ENCODE measurements at places on chromosomes 12 and 14.

DNA sequence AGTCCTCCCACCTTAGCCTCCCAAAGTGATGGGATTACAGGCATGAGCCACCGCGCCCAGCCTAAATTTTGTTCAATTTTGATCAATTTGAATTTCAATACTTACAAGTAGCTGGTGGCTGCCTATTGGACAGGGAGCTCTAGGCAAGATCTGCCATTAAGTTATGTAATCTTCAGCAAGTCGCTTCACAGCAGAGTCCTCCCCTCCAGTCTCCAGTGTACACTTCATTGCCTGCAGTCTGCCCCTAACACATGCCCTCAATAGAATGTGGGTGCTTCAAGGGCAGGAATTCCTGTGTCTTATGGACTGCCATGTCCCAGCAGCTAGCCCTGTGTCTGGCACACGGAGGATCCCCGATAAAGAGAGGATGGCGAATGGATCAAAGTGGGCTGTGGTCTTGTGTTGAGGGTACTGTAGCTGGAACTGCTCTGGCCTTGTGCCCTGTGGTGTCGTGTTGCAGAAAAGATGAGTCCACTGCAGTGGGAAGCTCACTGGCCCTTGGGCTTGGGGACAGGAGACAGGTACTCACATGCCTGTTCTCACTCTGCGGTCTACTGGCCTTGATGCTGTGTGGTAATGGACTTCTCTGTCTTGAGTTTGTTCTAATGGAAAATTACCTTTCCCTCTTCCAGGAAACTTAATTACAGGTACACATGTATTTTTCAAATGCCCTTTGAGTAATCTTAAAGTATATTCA lies 67.6 kb downstream of the TECPR2 start:
- DNase-seq, result no peak

DNA sequence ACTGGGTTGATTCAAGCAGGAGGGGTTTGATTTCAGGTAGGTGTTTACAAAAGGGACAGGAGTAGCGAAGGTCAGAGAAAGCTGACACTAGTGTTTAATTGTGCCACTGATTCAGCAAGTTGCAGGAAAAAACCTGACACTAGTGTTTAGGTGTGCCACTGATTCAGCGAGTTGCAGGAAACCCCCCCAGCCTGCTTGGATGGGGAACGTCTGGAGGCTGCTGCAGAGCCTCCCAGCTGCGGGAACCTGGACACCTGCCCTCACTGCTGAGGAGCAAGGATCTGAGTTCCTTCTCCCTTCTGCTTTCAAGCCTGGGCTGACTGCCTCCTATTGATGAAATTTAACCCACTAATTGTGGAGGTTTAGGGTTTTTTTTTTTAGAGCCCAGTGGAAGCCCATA lies 84.2 kb downstream of the AVPR1A start:
- DNase-seq, result no peak

GRCh38 chr12:44847403-44847802 lies 28.7 kb downstream of the NELL2 start:
- DNase-seq, result no peak

DNA sequence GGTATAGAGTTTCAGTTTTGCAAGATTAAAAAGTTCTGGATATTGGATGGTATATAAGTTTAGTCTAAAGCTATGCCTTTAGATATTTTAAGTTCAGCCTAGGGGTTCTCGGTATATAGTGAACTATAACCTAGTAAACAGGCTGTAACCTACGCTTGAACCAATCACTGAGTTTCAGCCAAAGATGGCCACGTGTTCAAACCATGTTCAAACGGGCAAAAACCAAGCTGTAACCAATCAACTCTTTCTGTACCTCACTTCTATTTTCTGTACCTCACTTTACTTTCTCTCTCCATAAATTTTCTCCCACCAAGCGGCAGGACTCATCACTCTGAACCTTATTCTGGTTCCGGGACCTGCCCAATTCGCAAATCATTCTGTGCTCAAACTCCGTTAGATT lies 1.4 kb downstream of the TMBIM4 start:
- DNase-seq, result no peak

GRCh38 chr12:107564946-107565345 lies 120.7 kb upstream of the PWP1 start:
- DNase-seq, result no peak

GRCh38 chr12:31944299-31944698 lies 14.9 kb upstream of the RESF1 start:
- no peak for DNase-seq

DNA sequence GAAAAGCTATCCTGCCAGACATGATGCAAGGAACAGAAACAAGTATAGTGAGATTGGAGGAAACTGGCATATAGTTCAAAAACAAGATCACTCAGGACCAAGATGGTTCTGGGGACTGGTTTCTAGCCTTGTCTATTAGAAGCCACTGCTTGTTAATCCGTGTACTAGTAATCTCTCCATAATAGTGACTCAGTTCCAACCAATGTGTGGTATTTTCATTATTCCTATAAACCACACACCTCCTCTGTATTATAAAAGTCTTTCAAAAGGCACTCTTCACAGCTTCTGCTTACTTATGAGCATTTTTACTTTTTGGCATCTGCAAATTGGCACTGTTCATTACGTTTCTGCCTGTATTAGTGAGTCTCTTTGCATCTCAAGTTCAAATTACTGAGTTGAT lies 140.3 kb downstream of the SLC6A15 start:
- DNase-seq, result no peak

DNA sequence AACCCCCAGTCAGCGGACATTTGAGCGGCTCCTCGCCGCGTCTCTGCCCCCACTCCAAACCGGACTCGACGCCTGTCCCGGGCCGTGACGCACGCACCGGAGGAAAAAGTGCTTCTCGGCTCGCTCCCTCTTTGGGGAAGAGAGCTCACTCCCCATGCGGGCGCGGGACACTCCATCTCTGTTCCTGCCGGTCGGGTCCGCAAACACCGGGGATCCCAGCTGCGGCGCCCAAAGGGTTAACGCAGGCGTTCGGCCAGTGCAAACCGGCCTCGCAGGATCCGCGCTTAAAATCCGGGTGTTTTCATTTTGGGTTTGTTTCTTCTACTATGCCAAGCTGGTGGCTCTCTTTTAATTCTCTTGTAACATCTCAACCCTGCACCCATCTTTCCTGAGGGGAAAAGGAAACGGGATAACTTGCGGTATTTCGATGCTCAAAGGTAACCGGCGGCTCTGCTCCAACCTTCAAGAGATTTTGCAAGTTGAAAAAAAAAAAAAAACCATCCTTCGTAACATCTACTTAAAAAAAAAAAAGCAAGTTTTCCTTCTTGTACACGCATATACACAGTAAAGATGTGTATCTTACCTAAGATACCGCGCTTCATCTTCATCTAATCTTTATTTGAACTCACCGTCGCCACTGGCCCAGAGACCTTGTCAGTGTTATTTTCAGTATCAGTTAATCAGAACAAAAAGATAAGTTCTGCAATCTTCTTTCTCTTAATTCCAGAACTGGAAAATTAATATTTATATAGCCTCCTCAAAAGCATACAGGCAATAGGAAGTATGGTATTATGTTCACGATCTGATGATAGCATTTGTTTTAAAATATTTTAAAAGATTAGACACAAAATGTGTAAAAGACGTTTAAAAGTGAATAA lies 1.6 kb upstream of the ATP2B1 start:
- no peak for DNase-seq

DNA sequence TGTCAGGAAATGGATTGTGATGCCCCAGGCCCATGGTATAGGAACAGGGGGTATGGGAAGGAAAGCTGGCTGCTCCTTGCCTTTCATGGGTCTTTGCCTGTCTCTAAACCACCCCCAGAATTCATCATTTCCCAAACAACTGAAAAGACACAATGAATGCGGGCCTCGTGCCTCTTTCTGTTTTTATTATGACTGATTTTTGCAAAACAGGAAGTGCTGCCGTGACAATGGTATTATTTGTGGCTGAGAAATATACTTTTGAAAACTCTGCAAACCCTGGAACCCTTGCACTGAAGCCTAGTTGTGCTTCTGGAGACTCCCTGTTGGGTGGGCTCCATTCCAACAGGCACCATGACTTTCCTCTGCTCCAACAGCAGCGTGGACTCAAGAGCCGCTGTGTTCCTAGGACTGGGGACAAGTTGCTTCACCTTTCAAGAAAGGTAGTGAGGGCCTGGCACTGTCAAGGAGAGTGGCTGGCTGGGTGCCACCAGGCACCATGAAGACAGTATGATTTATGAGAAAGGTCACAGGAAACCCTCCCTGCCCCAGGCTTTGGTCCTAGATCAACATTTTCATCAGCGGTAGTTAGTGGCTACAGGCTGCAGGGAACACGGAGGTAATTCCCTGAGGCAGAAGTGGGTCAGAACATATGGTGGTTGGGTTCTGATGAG lies 4.8 kb upstream of the DGLUCY start:
- DNase-seq, result no peak

DNA sequence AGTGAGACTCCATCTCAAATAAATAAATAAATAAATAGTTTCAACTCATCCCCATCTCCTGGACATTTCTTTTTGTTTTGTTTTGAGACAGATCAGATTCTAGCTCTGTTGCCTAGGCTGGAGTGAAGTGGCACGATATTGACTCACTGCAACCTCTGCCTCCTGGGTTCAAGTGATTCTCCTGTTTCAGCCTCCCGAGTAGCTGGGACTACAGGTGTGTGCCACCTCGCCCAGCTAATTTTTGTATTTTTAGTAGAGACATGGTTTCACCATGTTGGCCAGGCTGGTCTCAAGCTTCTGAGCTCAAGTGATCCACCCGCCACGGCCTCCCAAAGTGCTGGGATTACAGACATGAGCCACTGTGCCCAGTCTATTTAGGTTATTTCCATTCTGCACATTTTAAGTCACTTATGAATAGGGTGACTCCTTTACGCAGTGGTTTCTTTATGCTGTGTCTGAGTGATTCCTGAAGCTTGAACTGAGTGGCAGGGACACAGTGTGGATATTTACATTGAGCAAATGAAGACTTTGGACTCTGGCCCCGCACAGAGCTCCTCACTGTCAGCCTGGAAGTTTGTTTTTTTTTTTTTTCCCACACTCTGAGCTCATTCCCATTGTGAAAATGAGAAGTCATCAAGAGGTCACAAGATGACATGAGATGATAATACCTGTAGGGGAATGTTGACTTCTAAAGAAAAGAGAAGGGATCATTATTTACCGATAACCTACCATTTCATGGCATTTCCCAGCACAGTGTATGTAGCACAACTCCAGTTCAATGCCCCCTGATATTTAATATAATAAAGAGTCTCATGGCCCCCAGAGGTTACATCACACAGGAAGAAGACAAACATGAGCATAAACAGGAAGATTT lies 72.6 kb downstream of the TBX3 start:
- DNase-seq, result no peak

GRCh38 chr12:74722709-74723108 lies 185.1 kb downstream of the ATXN7L3B start:
- no peak for DNase-seq

DNA sequence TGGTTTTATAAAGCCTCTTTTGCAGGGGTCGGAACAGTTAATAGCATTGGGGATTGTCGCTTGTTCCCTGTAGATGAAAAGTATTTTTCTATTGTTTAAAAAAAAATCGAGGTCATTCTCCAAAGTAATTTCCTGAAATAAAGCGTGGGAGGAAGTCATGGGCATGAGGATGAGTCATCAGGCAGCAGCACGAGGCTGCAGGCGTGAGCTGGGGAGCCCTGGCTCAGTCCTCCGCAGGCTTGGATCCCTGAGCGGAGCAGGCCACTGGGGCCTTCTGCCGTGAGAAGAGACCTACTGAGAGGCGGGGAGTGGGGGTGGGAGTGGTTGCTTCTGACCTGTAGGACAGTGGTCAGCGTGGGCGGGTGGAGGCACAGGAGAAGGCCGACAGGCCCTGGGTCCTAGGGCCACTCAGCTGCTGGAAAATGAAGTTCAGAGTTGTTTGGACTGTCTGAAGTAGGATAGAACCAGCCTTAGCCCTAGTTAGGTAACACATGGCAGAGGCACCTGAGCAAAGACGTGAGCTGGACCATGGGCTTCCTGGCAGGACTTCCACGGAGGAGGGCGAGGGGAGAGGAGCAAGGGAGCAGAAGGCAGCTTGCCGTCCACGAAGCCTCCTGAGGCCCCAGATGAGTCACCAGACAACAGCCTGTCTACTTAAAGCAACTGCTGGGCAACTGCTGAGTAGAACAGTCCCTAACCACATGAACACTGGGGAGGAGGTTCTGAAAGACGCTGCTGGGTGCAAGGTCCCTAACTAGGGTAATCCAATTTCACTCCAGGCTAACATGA lies 21.1 kb upstream of the LGALS3 start:
- peak; percentile 73 for DNase-seq

DNA sequence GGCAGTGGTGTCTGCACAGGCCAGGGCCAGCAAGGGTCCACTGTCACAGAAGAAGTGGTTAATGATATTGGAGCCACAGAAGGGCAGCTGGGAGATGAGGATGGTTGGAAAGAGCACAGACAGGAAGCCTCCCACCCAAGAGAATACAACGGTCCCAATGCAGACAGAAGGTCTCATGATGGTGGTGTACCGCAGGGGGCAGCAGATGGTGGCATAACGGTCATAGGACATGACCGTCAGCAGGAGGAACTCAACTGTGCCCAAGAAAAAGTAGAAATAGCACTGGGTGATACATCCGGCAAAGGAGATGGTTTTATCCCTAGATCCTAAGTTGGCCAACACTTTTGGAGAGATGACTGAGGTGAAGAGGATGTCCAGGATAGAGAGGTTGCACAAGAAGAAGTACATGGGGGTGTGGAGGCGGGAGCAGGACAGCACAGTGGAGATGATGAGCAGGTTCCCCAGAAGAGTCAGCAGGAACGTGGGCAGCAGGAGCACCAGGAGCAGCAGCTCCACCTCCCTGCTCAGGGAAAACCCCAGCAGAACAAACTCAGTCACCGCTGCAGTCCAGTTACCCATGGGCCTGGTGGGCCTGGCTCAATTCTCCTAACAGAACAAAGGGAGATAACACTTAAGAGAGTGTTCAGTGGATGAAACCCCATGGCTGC lies 9.8 kb downstream of the OR6J1 start:
- DNase-seq, result no peak

Measured in CD4-positive, alpha-beta T cell treated with Interleukin-15 for 1 hour (primary cell).